Epithelial cell of proximal tubule (primary cell): ENCODE measurements at places on chromosomes 2 and 18.

GRCh38 chr2:223952280-223952968 is 4.8 kb upstream of the MRPL44 start:
- DNase-seq, result no peak

- no peak for DNase-seq
Observed at GRCh38 chr2:61538920-61539520, 864 bp upstream of the XPO1 start.

DNA sequence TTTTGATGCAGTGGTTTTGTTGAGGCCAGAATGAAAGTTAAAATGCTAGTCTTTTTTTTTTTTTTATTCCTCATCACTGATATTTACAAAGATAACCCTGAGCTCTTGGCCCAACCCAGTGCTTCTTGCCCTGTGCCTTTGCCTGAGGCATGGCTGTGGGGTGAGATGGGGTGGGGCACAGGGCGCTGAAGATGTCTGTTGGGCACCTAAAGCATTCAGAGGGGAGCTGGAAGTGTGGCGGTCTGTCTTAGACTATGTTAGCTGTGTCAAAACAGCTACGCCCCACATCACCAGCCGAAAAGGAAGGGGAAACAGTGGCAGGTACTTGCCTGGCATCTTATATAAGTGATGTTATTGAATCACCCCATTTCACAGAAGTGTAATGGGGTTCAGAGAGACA is 20.7 kb downstream of the TOGARAM2 start:
- no peak for DNase-seq

- no peak for DNase-seq
Observed at GRCh38 chr2:30402441-30403182, 44.4 kb upstream of the LCLAT1 start.

- no peak for DNase-seq
Observed at GRCh38 chr2:57536535-57537231, 509.9 kb upstream of the VRK2 start.
